ENCODE measurements at places on chromosomes 4 and X. TPM values are rescaled to one million over a fixed set of nuclear protein-coding genes. Genes with fewer than 3 reads are reported as not detected.

- DNase-seq, result no peak
Observed at GRCh38 chrX:136870064-136870463, 10.5 kb downstream of the RBMX start.

DNA sequence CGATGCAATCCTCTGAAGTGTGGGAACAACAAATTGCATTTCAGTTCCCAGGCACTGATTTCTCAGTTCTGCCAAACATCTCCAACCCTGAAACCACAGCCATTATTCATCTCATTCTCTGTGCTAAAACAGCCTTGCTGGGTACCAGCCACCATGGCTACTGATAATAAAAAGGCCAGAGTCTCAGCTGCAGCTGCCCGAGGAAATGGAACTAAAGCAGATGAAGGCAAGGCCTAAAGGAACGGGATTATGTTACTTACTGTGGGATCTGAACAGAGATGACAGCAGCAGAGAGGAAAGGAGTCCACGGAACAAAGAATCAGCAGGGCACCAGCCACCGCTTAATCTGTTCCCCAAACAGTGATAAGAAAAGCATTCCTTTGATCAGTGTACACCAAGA, 155.7 kb downstream of the PAPSS1 start:
- no peak for DNase-seq

The NOP14 gene
- 72.0 TPM for total RNA-seq

DNA sequence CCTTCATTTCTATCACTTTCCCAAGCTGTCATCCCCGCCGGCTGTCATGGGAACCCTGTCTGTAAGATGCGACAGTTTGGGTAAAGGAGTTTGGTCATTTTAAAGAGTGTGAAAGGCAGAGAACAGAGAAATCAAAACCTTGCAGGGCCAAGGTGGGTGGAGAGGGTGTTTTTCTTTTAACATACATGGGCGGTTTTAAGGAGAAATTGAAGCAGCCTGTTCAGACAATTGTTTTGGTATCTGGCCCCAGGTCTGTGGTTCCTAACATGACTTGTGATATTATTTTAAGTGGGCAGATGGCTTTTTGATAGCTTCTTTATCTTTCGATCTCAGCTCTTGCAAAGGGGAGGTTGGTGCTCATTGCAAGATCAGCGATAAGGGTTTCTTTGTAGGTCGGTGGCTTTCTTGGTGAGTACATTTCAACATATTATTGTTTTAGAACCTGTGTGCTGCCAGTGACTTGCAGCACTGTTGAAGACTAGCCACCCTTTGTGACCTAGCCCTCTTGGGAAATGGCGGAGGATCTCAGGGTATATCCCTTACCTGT, 3.7 kb downstream of the PPP1R3F start:
- DNase-seq, result peak; percentile 48

- no peak for DNase-seq
Observed at GRCh38 chr4:181807771-181808170, 435.4 kb upstream of the TENM3 start.

- DNase-seq, result no peak
Observed at GRCh38 chrX:11998944-11999343, 139.3 kb upstream of the FRMPD4 start.

DNA sequence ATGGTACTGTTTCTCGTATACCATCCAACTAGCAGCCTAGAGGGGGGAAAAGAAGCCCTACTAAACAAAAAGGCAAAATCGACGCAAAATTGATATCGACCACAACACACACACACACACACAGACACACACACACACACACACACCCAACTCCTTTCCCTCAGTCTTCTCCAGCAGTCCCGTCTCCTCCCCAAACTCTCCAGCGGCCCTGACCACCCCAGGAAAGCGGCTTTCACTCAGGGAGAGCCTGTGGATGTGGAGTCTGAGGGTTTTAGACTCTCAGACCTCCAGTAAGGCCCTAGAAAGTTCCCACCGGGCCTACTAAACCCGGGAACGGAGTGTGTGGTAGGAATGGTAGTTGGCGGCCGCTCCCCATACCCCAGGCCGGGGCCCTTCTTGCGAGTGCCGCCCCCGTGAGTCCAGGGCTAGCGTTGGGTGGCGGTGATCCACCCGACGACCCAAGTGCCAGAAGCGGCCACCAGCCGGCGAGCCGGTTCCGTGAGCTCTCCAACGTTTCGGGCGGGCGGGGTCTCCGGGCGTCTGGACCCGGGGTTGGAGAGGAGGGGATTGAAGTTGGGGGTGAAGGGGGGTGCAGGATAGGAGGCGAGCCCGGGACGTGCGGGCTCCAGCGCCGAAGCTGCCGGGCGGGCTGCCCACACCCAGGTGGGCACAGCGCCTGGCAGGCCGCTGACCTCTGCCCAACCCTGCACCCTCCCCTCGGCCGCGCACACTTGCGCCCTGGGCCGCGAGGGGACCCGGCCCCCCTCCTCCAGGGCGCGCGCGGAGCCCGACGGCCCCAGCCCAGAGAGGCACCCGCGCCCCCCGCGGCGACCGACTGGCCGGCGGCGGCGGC, 13.7 kb downstream of the ARX start:
- no peak for DNase-seq

- DNase-seq, result no peak
Observed at GRCh38 chrX:128929271-128930057, 593.8 kb downstream of the SMARCA1 start.

The HHIP gene
- not detected for total RNA-seq

The MYOZ2 gene
- total RNA-seq, result not detected

- no peak for DNase-seq
Observed at GRCh38 chr4:16663732-16664131, 234.7 kb downstream of the LDB2 start.

The OTC gene
- not detected for total RNA-seq

DNA sequence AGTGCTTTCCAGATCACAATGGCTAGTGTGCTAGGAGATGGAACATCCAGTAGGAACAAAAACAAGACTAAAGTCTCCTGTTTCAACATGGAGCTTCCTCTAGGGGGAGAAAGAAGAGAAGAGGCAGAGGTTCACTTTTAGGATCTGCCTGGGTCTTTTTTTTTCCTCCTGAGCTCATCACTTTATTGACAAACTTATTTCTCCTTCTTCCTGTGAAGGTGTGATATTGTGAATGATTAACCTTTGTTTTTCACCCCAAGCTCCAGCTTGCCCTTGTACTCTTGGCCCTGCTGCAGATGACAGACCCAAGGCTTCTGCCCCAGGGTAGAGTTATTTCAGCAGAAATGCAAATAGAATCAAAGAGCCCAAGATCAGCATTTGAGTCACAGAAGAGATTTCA, 13.5 kb downstream of the PAGE4 start:
- DNase-seq, result no peak

DNA sequence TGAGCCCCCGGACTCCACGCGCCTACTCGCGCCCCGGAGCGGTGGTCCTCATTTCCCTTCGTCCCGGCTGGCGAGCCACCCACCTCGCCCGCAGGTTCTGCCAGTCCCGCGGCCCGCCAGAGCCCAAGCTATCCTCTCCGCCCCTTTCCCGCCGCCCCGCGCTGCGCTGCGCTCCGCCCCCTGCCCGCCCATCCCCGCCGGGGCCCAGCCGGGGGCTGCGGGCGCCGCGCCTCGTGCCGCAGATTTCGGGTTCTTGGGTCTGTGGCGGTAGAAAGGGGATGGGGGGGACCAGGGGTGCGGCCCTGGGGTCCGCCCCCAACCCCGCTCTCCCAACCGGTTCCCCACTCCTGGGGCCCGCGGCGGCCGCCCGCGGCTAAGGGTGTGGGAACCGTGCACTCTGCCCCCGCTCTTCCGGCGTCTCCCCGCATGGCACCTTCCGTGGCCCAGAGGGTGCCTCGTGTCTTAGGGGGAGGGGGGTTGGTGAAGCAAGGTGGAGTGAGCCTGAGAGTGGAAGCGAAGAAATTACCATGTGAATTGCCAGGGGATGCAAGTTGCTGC, 650.8 kb upstream of the DIPK2B start:
- peak; percentile 67 for DNase-seq

The FGFR3 gene
- total RNA-seq, result not detected

GRCh38 chr4:151469970-151470369, 61.0 kb downstream of the FHIP1A start:
- DNase-seq, result no peak

DNA sequence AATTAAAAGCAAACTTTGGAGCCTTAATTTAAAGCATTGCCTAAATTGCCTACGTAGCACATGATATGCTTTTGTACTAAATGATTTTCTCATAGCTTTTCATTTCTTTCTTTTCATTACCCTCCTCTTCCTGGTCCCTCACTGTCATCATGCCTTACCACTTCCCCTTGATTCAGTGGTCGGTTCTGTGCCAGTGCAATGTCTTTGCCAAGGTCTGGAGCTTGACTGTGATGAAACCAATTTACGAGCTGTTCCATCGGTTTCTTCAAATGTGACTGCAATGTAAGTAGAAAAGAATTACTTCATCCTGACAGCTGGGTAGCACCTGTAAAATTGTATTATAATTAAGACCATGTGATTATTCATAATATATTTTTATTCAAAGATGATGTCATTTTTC, 72.5 kb downstream of the C4orf46 start:
- DNase-seq, result no peak

DNA sequence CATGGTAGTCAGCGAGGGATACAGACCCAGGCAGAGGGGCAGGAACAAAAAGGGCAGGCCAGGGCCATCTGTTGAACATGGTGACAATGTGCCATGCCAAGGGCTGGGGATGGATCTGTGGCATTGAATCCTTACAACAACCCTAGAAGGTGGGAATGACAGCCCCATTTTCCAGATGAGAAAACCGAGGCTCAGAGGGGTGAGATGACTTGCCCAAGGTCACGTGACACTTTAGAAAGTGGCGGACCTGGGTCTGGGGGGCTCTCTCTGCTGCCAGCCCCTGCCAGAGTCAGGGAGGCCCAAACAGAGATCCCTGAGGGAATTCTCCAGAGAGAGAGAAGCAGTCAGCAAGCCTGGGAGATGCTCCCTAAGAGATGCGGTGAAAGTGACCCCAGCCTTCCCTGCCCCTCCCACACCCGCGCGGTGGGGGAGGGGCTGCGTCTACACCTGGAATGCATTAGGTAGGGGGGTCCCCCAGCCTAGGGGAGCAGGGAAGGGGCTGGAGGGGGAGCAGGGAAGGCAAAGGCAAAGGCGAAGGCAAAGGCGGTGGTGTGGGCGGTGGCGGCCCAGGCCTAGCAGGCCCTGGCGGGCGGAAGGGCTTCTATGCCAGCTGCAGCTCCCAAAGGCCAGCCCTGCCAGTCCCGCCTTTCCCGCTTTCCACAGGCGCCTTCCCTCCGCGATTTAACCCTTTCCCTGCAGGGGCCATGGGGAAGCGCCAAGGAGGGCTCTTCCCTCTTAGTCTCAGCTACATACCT, 13.0 kb downstream of the FGD1 start:
- DNase-seq, result no peak

GRCh38 chr4:28251831-28252230, 1391.2 kb downstream of the STIM2 start:
- no peak for DNase-seq

GRCh38 chr4:6794189-6794588, 11.7 kb downstream of the KIAA0232 start:
- no peak for DNase-seq

- no peak for DNase-seq
Observed at GRCh38 chrX:720825-721224, 90.2 kb downstream of the SHOX start.

Data from activated T-cell treated with anti-CD3 and anti-CD28 coated beads, Interleukin-2, amount 50 U/mL, for 72 hours (primary cell).